Liver (tissue), 10 donors: ENCODE measurements at places on chromosomes 6 and 20. TPM values are rescaled to one million over a fixed set of nuclear protein-coding genes. Genes with fewer than 3 reads are reported as not detected.

Gene NNAT
- not detected for total RNA-seq

- no peak overlapping the region for H3K4me3 ChIP-seq
- no peaks in the 10 kb centered on the region for H3K4me1 ChIP-seq
- no peak for DNase-seq
- H3K27ac ChIP-seq, result peak overlapping the region; percentile 12
- H3K27me3 ChIP-seq, result no peaks in the 10 kb centered on the region
Measured at GRCh38 chr6:4351520-4352321, 216.3 kb upstream of the ECI2 start.

Gene CNKSR3
- total RNA-seq, result 22.7 TPM

Gene MUCL3
- under 0.01 TPM for total RNA-seq

DNA sequence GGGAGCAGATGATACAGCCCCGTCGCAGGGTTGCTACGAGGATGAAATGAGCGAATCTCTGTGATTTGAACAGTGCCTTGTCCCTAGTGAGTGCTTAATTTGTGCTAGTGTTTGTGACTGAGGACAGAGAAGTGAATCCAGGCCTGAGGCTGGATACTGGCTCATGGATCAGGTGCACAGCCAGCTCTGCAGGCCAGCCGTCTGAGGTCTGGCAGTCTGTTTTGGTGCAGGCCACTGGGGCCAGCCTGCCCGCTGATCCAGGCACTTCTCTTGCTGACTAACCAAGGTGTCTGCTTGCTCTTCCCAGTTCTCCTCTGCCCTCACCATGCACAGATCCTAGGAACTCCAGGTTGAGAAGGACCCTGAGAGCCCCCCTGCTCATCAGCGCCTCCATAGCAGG is 181.0 kb downstream of the LRFN2 start:
- H3K27me3 ChIP-seq, result no peaks in the 10 kb centered on the region
- no peak for DNase-seq
- H3K4me1 ChIP-seq, result no peaks in the 10 kb centered on the region
- H3K36me3 ChIP-seq, result no peaks in the 10 kb centered on the region
- H3K27ac ChIP-seq, result no peak overlapping the region
- H3K4me3 ChIP-seq, result no peak overlapping the region

- no peaks in the 10 kb centered on the region for H3K36me3 ChIP-seq
- H3K27ac ChIP-seq, result no peak overlapping the region
- no peaks in the 10 kb centered on the region for H3K27me3 ChIP-seq
- no peak for DNase-seq
- no peaks in the 10 kb centered on the region for H3K4me1 ChIP-seq
Measured at GRCh38 chr6:47066418-47066817, 24.3 kb upstream of the ADGRF1 start.

- peak overlapping the region; percentile 9 for H3K27ac ChIP-seq
- H3K4me3 ChIP-seq, result no peak overlapping the region
- no peaks in the 10 kb centered on the region for H3K27me3 ChIP-seq
- H3K4me1 ChIP-seq, result peaks cover 14% of the 10 kb centered on the region
- DNase-seq, result no peak
Measured at GRCh38 chr20:33826270-33826897, 15.2 kb downstream of the CHMP4B start.

DNA sequence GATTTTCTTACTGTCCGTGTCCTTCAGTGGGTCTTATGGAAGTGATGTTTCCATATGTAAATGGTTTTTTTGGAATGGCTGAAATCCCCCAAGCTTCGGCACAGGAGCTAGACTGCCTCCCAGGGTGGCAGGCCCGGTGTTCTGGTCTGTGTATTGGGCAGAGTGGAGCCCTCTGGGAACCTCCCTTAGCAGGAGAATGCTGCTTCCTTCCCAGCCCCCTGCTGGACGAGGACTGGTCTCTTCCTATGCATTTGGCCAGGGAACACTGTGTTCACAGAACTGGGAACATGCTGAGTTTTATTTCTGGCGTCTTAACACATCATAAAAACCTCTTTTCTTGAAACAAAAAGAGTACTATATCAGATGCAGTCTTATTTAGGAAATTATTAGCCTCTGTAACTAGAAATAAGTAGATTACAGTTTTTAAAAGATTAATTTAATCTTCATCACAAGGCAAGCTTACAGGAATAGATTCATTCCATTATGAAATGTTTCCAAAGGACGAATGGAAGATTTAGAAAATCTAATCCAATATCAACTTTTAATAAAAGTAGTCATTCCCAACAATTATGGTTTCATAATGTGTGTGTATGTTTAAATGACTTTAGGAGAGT is 56.6 kb downstream of the SYTL3 start:
- no peak overlapping the region for H3K27ac ChIP-seq
- H3K36me3 ChIP-seq, result no peaks in the 10 kb centered on the region
- no peaks in the 10 kb centered on the region for H3K4me1 ChIP-seq
- H3K4me3 ChIP-seq, result no peak overlapping the region
- H3K27me3 ChIP-seq, result no peaks in the 10 kb centered on the region
